ENCODE measurements at places on chromosomes 6 and 20. TPM values are rescaled to one million over a fixed set of nuclear protein-coding genes. Genes with fewer than 3 reads are reported as not detected.

GRCh38 chr20:1377341-1377871 is 15.4 kb downstream of the FKBP1A start:
- peak; percentile 65 for DNase-seq

DNA sequence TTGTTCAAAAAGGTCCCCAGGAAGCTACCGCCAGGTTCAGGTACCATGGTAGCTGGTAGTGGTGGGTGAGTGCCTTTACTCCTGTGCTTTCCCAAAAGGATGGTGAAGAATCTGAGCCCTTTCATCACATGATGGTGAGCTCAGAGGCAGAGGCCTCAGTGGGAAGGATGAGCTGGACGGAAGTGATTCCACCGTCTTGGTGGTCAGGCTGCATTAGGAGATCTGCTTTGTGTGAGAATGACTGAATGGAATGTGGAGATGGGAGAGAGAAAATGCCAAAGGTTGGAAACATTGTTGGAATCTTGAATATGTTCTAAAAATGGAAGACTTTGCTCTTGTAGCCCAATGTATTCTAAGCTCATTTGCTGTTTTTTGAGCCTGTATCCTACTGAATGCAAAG is 108.1 kb upstream of the SCP2D1 start:
- no peak for DNase-seq

DNA sequence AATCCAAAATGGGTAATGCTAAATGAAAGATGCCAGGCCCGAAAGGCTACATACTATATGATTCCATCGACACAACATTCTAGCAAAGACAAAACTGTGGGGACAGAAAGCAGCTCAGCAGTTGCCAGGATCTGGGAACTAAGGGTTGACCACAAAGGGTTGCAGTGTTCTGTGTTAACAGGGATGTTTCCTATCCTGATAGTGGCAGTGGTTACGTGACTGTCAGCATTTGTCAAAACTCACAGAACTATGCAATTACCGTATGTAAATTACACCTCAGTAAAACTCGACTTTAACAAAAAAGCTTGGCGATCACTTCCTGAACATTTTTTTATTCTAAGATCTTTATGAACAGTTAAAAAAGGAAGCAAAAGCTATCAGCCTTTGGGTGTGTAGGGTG is 83.9 kb downstream of the BANF2 start:
- no peak for DNase-seq

DNA sequence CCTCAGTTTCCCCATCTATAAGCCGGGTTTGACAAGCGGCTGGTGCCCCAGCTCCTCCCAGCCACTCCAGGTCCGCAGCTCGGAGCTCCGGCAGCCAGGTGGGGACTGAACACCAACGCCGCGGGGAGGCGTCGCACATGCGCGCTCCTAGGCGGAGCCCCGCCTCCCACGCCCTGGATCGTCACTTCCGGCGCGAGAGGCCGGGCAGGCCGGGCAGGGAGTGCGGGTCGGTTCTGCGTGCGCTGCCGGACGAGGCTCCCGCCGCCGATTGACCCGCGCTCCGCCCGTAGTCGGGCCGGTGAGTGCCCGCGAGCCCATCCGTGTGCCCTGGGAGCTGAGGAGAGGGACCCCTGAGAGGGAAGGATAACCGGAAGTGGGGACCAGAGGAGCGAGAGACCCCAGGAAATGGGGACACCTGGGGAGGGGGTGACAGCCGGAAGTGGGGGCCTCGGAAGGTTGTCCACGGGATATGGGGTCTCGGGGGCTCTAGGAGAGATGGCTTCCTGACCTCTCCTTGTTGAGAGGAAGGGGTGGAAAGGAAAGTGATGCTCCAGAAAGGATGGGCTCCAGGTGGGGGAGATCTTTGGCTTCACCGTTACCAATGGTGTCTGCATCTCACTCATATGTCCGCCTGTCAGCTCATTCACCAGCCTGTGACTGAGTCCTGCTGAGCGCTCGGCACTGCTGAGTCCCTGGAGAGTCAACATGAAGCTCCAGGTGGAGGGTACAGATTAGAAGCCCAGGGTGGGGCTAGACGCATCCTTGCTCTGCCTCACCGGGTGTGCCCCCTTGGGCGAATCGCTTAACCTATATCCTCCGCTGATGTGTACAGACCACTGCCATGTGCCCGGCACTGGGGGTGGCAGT is at the start of gene TTPAL:
Gene TTPAL (plus strand): TSS at position 181 of the 867 bp plus-strand sequence. CDS start 4,126 bp downstream, outside the sequence.
- peak; percentile 92 for DNase-seq

GRCh38 chr6:107931894-107932293 is 26.1 kb downstream of the SEC63 start:
- no peak for DNase-seq

DNA sequence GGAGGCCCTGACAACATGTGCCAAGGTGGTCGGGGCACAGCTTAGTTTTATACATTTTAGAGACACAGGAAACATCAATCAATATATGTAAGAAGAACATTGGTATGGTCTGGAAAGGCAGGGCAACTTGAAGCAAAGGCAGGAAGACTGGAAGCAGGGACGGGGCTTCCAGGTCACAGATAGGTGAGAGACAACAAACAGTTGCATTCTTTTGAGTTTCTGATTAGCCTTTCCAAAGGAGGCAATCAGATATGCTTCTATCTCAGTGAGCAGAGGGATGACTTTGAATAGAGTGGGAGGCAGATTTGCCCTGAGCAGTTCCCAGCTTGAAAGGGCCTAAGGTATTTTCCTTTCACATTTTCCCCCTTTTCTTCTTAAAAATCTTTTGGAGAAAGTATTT is 311.0 kb upstream of the RGS17 start:
- no peak for DNase-seq

DNA sequence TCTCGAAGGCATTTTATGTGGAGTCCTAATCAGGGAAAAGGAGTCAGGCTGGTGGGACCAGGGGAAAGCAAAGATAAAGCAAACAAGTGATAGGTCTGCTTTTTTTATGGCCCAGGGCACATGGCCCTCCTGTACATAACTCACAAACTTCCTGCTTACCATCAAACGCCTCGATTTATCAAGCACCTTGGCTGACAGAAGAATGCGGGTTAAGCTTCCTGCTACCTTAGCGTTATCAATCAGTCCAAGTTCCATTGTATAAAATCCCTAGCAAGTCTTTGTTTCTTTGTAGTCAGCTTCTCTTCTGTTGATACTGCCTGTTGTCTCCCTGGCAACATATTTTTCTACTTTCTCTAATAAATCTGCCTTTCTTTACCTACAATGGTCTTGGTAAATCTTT is 4.1 kb upstream of the TRIM27 start:
- DNase-seq = no peak

GRCh38 chr20:32583581-32584070 is 1.5 kb downstream of the NOL4L start:
- no peak for DNase-seq

DNA sequence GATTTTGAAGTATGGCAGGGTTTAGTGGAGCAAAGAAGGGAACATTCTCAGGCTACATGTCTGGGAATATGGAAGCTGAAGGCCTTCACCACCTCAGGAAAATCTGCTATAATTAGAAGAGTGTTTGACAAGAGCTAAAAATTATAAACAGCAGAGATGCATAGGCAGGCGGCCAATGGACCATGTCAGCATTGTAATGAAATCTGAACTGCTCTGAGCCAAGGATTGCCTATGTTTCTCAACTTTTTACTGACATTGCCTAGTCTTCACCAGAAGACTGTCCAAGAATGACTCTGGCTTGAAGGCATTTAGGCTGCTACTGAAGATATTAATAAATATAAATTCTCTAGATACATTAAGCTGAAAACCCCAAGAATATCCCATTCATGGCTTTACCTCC is 84.1 kb downstream of the C6orf52 start:
- DNase-seq = no peak

DNA sequence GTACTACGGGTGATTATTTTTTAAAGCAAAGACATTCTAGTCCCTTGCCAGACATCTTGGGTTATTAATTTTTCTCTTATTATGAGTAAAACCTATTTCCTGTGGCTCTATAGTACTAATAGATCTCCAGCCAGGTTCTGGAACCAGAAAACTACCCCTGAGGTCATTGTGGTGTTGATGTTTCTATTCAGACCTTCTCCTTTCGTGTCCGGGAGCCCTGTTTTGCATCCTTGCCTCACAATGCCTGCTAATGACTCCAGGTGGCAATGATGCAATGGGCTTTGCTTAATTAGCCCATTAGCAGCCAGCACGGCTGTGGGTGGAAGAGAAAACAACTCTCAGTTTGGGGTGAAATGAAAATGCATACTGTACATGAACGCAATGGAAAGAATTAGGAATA is 62.9 kb upstream of the ARG1 start:
- no peak for DNase-seq

SOX4 gene
- 3.5 TPM for total RNA-seq

DNA sequence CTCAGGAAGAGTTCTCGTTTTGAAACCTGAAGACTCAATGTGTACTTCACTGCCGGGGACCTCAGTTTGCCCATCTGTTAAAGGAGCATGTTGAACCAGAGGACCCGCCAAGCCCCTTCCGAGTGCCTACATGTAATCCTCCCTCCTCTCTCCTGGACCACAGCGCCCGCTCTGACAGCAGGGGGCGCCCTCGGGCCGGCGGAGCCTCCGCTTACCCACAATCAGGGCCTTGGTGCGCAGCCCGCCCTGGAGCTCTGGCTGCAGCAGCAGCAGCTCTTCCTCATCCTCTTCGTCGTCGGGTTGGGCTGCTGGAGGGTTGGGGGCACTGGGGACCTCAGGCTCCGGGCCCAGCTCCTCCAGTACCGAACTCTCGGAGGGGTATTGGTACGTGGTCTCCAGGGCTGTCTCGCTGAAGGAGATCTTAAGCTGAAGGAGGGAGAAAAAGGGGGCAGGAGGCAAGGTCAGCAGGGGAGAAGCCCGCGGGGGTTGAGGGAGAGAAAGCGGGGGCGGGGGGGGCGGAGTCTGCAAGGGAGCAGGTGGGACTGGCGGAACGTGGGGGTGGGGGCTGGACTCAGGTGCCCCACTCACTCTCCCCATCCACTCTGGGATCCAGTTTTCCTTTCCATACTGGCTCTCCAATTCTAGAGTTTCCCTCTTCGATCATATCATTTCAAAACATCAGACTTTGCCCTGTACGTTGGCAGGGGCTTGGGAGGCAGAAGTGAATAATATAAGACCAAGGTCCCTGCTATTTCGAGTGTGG is 6.3 kb upstream of the DHX16 start:
- DNase-seq = peak; percentile 90

WFDC12 gene
- total RNA-seq = not detected

C6orf15 gene
- total RNA-seq = not detected

DNA sequence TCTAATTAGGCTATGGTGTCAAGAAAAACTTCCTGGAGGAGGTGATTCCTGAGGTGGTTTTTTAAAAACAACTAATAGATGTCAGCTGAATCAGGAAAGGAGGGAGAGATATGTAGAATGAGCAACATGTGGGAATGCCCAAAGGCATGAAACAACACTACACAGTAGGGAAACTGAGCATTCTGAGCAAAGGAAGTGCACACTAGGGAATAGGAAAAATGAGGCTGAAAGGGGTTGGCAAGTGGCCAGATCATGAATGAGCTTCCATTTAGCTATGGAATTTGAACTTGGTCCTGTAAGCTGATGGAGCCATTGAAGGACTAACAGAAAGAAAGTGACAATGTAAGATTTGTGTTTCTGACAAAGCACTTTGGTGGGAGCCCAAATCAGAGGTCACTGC is 16.9 kb upstream of the SLC35F1 start:
- no peak for DNase-seq

SRMS gene
- total RNA-seq = not detected

DNA sequence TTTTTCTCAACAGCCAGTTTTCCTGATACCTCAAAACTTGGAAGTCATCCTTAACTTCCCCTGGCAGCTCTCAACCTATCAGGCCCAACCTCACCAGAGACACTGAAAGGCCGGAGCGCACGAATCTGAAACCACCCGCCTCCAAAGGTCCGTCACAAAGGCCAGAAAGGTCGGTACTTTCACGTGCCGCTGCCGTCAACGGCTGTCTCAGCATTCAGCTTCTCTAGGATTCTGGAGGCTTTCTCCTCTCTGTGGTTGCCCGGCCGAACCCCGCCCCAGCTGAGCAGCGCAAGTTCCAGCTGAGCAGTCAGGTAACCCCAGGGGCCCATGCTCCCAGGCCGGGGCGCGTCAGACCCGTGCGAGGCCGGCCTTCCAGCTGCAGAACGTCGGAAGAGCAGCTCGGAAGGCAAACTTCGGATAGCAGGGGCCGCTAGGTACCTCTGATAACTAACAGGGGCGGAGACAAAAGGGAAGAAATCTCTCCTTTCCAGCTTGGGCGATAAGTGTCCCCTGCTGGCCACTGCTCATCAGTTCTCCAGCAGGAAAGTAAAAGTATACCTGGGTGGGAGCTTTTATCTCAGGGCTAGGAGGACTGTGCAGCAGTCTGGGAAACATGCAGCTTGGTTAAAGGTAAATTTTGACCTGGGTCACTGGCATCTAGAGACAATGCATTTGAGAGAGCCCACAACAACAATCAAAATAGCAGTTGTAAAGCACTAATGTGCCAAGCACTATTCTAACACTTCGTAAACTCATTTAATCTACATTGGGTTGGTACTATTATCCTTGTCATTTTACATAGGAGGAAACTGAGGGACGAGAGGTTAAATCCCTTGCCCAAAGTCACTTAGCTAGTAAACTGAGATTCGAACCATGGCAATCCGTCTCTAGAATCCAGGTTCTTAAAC is 16.1 kb downstream of the ZSCAN12 start:
- peak; percentile 65 for DNase-seq

LZTS3 gene
- total RNA-seq = 3.5 TPM

GRCh38 chr6:149160943-149161342 is 156.6 kb upstream of the TAB2 start:
- no peak for DNase-seq

HSPA12B gene
- not detected for total RNA-seq

GRCh38 chr6:32991972-32992371 is 17.4 kb downstream of the HLA-DOA start:
- no peak for DNase-seq

GRCh38 chr20:5197270-5197827 is 70.5 kb downstream of the CDS2 start:
- DNase-seq = no peak

TRIM15 gene
- 0.84 TPM for total RNA-seq

DNA sequence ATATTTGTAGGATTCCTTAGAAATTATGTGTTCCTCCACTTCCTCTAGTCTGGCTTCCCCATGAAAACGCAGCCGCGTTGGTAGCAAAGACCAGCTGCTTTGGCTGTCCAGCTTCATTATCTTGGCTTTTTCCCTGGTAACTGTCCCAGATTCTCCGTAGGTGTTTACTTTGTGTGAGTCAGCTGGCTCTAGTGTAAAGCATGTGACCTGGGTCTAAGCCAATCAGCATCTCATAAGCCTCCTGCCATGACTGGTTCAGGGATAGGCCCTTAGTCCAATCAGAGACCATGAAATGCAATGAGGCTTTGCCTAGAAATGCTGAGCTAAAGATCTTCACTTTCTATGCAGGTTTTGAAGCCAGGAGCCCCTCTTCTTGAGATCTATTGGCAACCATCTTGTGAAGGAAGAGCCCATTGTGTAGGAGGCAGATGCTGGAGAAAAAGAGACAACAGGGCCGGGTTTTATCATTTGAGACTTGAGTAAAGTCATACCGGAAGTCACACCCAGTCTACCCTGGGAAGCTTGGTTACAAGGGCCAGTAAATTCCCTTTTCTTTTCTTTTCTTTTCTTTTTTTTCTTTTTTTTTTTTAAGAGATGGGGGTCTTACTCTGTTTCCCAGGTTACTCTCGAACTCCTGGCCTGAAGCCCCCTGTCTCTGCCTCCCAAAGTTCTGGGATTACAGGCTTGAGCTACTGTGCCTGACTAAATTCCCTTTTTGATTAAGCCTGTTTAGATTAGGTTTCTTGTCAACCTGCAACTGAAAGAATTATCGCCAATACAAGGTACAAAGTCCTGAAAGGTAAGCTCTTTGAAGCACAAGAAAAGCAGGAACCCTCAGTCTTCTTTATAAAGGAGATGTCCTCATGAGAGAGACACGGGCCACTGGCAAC is 256.5 kb upstream of the RREB1 start:
- DNase-seq = no peak

All from activated T-cell treated with anti-CD3 and anti-CD28 coated beads, Interleukin-2, amount 50 U/mL, for 72 hours (primary cell).